ENCODE measurements at places on chromosomes 13 and 19.

DNA sequence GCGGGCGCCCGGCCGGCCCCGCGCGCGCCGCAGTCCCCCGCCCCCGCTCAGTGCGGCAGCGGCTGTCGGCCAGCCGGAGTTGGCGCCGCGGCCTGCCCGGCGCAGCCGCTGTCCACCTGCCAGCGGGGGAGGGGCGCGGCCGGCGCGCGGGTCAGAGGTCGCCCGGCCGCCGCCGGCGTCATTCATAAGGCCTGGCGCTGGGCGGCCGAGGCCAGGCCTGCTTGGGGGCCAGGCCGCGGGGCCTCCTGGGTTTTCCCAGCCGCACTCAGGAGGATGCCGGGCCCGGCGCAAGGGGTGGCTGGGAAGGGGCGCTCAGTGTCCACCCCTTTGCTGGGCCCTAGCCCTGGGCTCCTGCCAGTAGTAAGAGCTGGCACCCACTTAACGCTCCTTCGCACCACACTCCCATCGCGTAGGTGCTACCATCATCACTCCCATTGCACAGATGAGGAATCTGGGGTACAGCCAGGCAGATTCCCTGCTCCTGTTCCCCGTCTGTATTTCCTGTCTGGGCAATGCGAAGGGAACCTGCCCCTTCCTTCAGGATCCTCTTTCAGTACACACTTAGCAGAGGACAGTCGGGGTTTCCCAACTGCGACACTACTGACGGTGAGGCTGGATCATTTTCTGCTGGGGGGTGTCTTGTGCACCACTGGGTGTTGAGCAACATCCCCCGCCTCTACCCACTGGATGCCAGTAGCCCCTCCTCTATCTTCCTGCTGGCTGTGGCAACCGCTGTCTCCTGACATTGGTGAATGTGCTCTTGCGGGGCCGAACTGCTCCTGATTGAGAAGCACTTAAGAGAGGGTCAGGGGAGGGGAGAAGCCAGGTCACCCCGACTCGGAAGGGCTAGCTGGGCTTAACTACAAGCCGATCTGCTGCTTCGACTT is 846 bp upstream of the PRKACA start:
- peak; percentile 92 for DNase-seq

DNA sequence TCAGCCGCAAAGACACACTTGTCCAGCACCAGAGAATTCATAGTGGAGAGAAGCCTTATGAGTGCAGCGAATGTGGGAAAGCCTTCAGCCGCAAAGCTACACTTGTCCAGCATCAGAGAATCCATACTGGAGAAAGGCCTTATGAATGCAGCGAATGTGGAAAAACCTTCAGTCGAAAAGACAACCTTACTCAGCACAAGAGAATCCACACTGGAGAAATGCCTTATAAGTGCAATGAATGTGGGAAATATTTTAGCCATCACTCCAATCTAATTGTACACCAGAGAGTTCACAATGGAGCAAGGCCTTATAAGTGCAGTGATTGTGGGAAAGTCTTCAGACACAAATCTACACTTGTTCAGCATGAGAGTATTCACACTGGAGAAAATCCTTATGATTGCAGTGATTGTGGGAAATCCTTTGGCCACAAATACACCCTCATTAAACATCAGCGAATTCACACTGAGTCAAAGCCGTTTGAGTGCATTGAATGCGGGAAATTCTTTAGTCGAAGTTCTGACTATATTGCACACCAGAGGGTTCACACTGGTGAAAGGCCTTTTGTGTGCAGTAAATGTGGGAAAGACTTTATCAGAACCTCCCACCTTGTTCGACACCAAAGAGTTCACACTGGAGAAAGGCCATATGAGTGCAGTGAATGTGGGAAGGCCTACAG is 6.8 kb downstream of the ZNF134 start:
- DNase-seq = no peak

DNA sequence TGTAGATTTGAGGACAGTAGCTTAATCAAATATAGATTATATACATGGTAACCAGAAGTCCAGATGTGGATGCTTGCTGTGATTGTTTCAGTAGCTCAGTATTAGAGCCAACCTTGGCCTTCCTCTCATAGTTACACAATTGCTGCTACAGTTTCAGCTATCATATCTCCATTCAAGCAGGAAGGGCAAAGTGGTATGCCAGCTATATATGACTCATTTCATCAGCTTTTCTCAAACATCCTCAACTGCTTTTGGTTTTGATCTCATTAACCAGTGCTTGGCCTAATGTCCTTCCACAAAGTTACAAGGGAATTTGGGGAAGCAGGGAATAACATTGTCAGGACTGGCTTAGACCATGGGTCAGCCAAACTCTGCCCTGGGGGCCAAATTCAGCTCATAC is 73.0 kb upstream of the MAB21L1 start:
- DNase-seq = no peak

DNA sequence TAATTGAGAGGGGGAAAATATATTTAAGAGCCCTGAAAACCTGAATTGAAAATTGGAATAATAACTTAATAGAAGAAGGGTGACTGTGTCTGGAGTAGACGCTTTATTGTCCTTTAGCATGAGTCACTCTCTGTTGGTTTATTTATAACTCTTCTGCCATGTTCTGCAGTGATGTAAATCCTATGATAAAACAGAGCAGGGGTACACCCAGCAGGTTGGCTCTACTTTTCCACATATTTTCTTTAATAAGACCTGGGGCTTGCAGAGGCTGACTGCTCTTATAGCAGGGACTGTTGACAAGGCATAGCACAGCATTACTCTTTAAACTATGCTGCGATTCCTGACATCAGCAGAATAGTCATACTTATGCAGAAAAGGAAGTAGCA is 389.9 kb upstream of the PCDH9 start:
- DNase-seq = no peak

- DNase-seq = peak; percentile 10
These were observed 16.2 kb downstream of the UNC13A start for GRCh38 chr19:17671906-17672305.

DNA sequence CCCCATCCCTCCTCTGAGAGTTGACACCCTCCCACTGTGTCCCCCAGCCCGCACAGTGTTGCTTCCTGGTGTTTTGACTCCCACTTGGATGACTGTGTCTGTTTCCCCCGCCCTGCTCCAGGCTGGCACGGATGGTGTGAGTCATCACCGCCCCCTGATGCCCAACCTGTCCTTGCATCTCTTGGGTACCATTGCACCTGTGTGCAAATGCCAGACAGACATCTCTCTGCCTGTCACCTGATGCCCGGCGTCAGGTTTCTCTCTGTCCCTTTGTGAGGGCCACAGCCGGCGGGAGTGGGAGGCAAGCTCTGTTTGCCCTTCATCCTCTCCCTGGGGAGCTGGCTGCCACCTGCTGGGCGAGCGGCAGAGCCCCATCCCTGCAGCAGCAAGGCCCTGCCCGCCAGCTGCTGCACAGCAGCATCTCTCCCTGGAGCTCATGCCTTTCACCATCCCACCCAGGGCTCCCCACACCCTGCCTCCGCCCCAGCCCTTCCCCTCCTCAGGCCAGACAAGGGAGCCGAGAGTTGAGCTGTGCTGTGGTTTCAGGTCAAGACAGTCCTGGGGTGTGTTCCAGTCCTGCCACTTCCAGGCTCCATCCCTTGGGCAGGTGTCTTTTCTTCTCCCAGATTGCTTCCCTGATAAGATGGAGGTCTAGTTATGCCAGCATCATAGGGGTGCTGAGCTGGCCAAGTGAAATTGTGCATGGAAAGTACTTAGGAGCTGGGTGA is 29.7 kb downstream of the NKPD1 start:
- peak; percentile 21 for DNase-seq

GRCh38 chr13:66864627-66865026 is 365.5 kb downstream of the PCDH9 start:
- no peak for DNase-seq

DNA sequence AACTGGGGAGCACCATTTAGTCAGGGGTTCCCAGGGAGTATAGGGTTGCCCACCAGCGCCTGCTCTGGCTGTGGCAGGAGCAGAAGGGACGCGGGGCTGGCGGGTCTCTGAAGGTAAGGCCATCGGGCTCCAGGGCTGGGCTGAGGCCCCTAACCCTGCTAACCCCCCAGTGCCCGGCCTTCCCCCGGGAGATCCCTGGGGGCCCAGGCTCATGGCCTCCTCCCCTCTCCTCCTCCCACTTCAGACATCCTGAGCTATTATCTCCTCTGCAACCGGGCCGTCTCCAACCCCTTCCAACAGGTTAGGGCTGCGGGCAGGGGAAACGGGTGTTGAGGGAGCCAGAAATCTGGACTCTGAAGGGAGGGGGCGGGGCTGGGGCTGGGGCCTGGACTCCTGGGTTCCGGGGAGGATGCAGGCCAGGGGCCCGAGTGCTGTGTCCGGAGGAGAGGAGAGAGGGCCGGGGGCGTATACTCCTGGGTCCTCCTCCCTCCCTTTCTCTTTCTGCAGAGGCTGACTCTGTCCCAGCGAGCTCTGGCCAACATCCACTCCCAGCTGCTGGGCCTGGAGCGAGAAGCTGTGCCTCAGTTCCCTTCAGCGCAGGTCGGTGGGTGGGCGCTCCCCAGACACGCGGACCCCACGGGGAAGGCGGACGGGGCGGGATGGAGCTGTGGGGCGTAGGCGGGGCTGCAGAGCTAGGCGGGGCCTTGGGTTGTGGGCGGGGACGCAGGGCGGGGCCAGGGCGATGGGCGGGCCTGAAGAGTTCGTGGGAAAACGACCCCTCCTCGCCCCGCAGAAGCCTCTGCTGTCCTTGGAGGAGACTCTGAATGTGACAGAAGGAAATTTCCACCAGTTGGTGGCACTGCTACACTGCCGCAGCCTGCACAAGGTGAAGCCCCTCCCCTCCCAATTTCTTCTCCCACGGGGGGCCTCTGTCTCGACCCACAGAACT is 15.3 kb downstream of the TTYH1 start:
- peak; percentile 38 for DNase-seq

GRCh38 chr13:24074678-24075077 is 85.8 kb upstream of the SPATA13 start:
- DNase-seq = peak; percentile 28

- DNase-seq = no peak
These were observed 331.3 kb downstream of the UQCRFS1 start for GRCh38 chr19:28881616-28882015.

DNA sequence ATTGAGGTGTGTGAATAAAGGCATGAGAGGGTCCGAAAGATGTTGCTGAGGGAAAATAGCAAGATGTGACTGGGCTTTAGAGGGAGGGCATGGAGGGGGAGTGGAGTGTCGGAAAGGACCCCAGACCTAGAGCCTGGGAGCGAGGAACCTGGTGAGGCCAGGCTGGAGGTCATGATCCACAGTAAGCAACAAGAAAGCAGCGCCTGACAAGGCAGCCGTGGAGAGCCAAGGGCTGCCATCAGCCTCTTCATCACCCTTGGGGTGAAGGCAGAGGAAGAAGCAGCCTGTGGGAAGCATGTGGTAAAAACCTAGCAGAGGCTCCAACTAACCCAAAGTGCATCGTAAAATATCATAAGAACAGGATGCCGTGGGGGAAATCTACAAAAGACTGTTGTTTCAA is 162.8 kb upstream of the SOX1 start:
- no peak for DNase-seq

DNA sequence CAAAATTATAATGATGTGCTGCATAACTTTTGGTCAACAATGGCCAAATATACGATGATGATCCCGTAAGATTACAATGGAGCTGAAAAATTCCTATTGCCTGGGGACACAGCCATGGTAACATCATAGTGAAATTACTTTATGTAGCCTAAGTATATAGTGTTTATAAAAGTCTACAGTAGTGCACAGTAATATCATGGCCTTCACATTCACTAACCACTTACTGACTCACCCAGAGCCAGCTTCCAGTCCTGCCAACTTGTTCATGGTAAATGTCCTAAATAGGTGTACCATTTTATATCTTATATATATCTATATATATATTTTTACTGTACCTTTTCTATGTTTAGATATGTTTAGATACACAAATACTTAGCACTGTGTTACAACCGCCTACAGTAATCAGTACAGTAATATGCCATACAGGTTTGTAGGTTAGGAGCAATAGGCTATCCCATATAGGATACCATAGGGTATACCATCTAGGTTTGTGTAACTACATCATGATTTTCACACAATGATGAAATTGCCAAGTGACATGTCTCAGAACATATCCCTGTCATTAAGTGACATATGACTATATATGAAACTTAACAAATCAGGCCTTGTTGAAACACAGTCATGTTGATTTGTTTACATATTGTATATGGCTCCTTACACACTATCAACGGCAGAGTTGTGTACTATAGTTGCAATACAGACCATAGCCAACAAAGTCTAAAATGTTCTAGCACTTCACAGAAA is 23.7 kb downstream of the DIS3 start:
- no peak for DNase-seq

DNA sequence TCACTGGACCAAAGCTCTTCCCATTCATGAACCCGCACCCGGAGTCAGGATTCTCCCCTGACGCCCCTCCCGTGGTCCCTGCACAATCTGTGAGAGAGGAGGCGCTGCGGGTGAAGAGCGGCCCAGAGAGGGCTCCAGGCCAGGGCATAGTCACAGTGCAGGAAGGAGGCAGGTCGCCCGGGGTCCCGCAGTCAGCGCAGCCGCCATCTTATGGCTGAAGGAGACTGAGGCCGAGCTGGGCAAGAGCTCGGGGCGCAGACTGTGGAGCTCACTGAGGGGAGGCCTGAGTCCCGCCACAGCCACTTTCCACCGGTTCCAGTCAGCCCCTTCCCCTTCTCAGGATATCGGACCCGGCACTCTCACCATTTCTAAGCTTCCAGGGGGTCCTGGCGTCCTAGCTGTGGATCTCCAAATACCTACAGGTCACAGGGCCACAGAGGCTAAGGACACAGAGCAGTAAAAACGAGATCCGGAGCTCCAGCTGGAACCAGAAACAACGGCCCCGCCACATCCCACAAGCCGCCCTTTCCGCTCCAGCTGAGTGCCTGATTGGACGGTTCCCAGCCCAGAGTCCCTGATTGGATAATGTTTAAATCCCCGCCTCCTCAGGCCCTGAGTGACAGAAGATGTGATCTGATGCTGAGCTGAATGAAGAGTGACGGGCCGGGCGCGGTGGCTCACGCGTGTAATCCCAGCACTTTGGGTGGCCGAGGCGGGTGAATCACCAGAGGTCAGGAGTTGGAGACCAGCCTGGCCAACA is at the start of gene ZNF99:
ZNF99 (minus strand) TSS at position 501 of the 760 bp plus-strand sequence; CDS start at position 366, 135 bp downstream.
- DNase-seq = no peak

- DNase-seq = no peak
These were observed 14.8 kb upstream of the DNAJC15 start for GRCh38 chr13:43008596-43008995.

DNA sequence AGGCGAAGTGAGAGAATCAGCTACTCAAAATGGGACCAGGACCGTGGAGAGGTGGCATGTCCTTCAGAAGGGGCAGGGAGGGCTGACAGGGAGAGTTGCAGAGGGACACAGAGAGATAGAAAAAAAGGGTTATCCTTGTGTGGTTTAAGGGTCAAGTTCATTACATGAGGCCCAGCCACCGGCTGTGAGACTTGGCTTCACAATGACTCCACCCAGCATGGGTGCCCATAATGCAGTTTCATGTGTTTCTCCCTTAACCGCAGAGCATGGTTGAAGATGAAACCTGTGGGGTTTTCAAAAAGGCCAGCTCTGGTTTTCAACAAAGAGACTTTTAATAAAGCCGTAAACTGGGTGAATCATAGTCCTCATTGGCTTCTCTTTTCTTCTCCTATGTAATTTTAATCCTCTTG is 164.6 kb downstream of the KLF5 start:
- DNase-seq = no peak

Measured in inflammatory macrophage treated with lipopolysaccharide for 1 hour (primary cell).